ENCODE measurements at places on chromosomes 7 and 10. TPM values are rescaled to one million over a fixed set of nuclear protein-coding genes. Genes with fewer than 3 reads are reported as not detected.
A peak's percentile ranks its signal among the peaks of the same experiment; 100 is the strongest.

DNA sequence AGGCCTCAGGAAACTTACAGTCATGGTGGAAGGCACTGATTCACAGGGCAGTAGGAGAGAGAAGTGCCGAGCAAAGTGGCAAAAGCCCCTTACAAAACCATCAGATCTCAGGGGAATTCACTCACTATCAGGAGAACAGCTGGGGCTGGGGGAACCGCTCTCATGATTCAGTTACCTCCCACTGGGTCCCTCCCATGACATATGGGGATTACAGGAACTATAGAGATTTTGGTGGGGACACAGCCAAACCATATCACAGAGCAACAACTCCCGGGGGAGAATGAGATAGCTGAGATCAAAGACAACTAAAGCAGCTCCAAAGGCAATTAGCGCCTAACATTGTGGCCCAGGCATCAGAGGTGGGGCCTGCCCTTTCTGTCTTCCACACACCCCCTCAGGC is 85.4 kb upstream of the VOPP1 start:
- H3K4me1 ChIP-seq, result no peaks in the 10 kb centered on the region
- H3K36me3 ChIP-seq, result no peaks in the 10 kb centered on the region
- H3K27ac ChIP-seq, result no peak overlapping the region
- DNase-seq, result no peak

- no peaks in the 10 kb centered on the region for H3K4me1 ChIP-seq
- H3K27ac ChIP-seq, result no peak overlapping the region
- H3K4me3 ChIP-seq, result no peak overlapping the region
- H3K36me3 ChIP-seq, result no peaks in the 10 kb centered on the region
Measured at GRCh38 chr10:128812000-128812399, 655.0 kb upstream of the MGMT start.

DNA sequence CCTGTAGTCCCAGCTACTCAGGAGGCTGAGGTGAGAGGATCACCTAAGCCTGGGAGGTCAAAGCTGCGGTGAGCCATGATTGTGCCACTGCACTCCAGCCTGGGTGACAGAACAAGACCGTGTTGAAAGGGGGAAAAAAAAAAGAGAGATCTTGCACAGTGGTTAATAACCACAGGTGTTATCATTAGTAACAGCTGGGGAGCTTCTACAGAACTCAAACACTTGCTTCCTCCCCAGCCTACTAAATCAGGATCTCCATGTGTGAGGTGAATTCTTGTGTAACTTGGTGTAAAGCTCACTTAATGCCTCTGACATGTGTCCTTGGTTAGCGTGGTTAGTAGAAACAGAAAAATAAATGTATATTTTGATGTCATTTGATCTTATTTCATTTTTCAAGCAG is 43.9 kb upstream of the BMS1 start:
- no peaks in the 10 kb centered on the region for H3K4me1 ChIP-seq
- DNase-seq, result no peak
- no peak overlapping the region for H3K4me3 ChIP-seq
- no peaks in the 10 kb centered on the region for H3K27me3 ChIP-seq
- no peaks in the 10 kb centered on the region for H3K36me3 ChIP-seq

GRCh38 chr10:87661861-87662785 is 2.4 kb downstream of the PAPSS2 start:
- H3K27ac ChIP-seq, result no peak overlapping the region
- no peak for DNase-seq
- H3K4me3 ChIP-seq, result no peak overlapping the region
- H3K4me1 ChIP-seq, result no peaks in the 10 kb centered on the region

- DNase-seq, result no peak
- no peaks in the 10 kb centered on the region for H3K27me3 ChIP-seq
Measured at GRCh38 chr7:47419471-47419870, 162.4 kb downstream of the TNS3 start.

PROSER2 gene
- 8.0 TPM for total RNA-seq

DNA sequence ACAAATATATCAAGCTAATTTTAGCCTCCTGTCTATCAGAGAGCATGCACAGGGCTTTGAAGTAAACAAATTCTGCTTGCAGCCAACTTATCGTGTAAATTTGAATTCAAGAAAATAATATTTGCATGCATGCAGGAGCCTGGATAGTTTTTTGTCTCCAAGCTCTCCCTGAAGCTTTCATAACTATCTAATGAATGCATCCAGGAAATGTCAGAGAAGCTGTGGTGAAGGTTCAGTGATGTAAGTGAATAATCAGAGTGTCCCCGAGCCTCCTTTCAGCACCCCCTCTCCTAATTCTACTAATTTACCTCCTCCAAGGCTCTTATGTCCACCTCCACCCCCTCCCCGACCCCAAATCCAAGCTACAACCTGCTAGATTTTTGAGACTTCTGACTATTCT is 172.0 kb upstream of the ZNF32 start:
- no peak overlapping the region for H3K27ac ChIP-seq
- no peaks in the 10 kb centered on the region for H3K27me3 ChIP-seq

DNA sequence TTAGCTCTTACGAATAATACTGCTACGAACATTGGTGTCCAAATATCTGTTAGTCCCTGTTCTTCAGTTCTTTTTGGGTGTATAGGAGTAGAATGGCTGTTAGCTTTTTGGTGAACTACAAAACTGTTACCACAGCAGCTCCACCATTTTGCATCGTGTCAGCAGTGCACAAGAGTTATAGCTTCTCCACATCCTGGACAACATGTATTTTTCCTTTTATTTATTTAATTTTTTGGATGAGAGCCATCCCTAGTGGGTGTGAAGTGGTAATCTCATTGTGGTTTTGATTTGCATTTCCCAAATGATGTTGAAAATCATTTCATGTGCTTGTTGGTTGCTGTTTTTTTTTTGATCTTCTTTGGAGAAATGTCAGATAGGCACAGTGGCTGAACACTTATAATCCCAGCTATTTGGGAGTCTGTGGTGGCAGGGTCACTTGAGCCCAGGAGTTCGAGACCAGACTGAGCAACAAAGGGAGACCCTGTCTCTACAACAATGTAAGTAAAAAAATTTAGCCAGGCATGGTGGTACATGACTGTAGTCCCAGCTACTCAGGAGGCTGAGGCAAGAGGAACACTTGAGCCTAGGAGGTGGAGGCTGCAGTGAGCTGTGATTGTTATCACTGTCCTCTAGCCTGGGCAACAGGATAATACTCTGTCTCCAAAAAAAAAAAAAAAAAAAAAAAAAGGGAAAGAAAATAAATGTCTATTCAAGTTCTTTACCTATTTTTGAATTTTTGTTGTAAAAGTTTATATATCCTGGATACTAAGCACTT is 31.7 kb downstream of the TRIM24 start:
- no peaks in the 10 kb centered on the region for H3K36me3 ChIP-seq
- H3K27ac ChIP-seq, result no peak overlapping the region
- H3K4me1 ChIP-seq, result no peaks in the 10 kb centered on the region
- no peak for DNase-seq
- H3K27me3 ChIP-seq, result no peaks in the 10 kb centered on the region
- H3K4me3 ChIP-seq, result no peak overlapping the region

- H3K27ac ChIP-seq, result no peak overlapping the region
- DNase-seq, result no peak
- H3K36me3 ChIP-seq, result peaks cover 3% of the 10 kb centered on the region
- no peaks in the 10 kb centered on the region for H3K4me1 ChIP-seq
- no peaks in the 10 kb centered on the region for H3K27me3 ChIP-seq
Measured at GRCh38 chr10:63611078-63611477, 89.9 kb downstream of the REEP3 start.

PTF1A gene
- not detected for total RNA-seq

- H3K36me3 ChIP-seq, result no peaks in the 10 kb centered on the region
- H3K27me3 ChIP-seq, result no peaks in the 10 kb centered on the region
- DNase-seq, result peak; percentile 50
- no peak overlapping the region for H3K27ac ChIP-seq
Measured at GRCh38 chr10:71033396-71033980, 145.1 kb upstream of the PCBD1 start.

DNA sequence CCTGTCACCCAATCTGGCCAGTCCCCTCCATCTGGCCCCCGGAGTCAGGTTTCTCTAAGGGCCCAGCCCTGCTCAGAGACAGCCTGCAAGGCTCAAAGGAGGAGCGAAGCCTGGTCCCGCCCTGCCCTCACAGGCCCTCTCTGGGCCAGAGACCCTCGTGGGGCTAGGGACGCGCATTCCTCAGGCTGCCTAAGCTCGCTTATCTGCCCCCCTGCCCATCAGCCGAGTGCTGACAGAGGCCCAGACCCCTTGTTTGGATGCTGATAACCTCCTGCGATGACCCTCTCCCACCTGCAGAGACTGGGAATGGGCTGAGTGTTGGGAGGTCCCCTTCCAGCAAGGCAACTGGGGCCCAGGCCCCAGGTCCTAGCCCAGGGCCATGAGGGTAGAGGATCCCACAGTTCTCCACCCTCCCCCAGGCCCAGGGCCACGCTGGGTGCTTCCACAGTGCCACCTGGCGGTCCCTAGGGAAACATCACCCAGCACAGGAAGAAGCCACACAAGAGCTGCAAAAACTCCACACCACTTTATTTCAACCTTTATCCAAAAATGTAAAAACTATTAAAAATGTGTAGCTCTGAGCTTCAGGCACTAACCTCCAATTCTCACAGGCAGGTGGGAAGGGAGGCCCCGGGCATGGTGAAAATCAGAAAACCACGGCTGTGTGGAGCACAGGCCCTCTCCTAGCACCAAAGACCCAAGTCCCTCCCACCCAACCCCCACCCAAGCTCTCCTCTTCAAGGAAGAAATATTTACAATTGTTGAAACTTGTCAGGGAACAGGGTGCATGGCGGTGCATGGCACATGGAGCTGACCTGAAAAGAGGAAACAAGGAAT is 2.2 kb downstream of the NPM3 start:
- no peak overlapping the region for H3K27ac ChIP-seq
- H3K27me3 ChIP-seq, result no peaks in the 10 kb centered on the region
- peak; percentile 69 for DNase-seq
- H3K4me1 ChIP-seq, result no peaks in the 10 kb centered on the region

HOXA9 gene
- 1.6 TPM for total RNA-seq

- H3K27ac ChIP-seq, result peak overlapping the region; percentile 28
- H3K36me3 ChIP-seq, result no peaks in the 10 kb centered on the region
- H3K27me3 ChIP-seq, result no peaks in the 10 kb centered on the region
- DNase-seq, result peak; percentile 89
Measured at GRCh38 chr7:99379043-99379577, 4.6 kb downstream of the ARPC1B start.

DNA sequence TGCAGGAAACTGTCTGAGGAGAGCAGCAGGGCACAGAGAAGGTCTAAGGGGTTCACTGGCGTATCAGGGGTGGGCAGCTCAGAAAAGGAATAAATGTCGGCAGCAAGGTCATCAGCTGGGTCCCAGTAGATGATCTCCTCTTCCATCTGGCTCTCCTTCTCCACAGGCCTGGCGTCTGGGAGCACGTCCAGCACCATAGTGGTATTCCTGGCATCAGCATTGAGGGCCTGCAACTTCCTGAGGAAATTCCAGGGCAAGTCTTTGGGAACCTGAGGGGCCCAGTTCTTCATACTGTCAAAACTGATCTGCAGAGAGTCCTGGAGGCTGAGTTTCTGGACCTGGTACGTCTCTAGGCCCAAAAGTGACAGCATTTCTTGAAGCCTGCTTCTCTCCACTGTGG is 9.6 kb upstream of the MRPS24 start:
- H3K4me1 ChIP-seq, result peaks cover 3% of the 10 kb centered on the region
- peak; percentile 70 for DNase-seq
- H3K36me3 ChIP-seq, result peaks cover 2% of the 10 kb centered on the region
- H3K27me3 ChIP-seq, result no peaks in the 10 kb centered on the region

DRGX gene
- not detected for total RNA-seq

DNA sequence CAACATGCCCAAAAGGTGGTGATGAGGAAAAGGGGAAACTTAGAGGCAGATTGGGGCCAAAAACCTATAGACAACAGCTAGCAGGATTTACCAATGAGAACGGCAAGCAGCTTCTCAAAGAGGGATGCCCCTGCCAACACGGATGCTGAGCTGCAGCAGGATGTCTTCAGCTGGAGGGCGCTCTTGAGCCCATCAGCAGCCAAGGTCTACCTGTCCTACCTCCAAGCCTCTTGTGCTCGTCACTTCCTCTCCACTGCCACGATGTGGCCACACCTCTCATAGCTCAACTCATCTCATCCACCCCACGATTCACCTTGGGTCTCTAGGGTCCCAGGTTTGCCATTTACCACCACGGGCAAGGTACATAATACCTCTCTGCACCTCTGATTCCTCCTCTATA is 36.5 kb downstream of the DLG5 start:
- no peak for DNase-seq
- no peak overlapping the region for H3K4me3 ChIP-seq
- H3K4me1 ChIP-seq, result no peaks in the 10 kb centered on the region
- H3K27ac ChIP-seq, result no peak overlapping the region
- no peaks in the 10 kb centered on the region for H3K36me3 ChIP-seq

AGMO gene
- total RNA-seq, result 3.4 TPM

- H3K27ac ChIP-seq, result no peak overlapping the region
- DNase-seq, result no peak
- no peaks in the 10 kb centered on the region for H3K4me1 ChIP-seq
- H3K27me3 ChIP-seq, result no peaks in the 10 kb centered on the region
- peak overlapping the region; percentile 61 for H3K4me3 ChIP-seq
Measured at GRCh38 chr7:130441408-130441869, 623 bp upstream of the CEP41 start.

DNA sequence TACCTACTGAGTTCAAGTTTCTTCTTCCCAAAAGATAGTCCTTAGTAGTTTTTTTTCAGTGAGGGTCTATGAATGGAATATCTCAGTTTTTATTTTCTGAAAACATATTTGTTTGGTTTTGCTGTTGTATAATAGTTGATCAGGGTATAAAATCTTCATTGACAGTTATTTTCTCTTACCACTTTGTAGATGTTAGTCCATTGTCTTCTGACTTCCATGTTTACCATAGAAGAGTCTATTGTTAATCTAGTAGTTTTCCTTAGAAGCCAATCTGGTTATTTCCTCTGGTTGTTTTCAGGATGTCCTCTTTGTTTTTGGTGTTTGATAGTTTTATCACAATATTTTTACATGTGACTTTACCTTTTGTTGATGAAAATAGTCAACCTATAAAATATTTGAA is 5.5 kb upstream of the ZNF777 start:
- H3K27me3 ChIP-seq, result no peaks in the 10 kb centered on the region
- no peak overlapping the region for H3K4me3 ChIP-seq
- no peaks in the 10 kb centered on the region for H3K36me3 ChIP-seq
- DNase-seq, result no peak

DNA sequence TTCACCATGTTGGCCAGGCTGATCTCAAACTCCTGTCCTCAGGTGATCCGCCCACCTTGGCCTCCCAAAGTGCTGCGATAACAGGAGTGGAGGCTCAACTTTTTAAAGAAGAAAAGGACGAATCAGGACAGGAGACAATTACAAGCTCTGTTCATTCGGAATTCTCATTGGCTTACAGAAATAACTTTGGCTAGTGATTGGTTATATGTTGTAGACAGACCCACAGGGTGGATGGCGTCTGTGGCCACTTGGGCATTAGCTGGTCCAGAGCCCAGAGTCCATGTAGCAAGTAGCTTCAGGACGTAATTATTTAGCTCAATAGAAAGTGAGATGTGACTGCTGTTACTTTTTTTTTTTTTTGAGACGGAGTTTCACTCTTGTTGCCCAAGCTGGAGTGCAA is 160.5 kb upstream of the TNRC18 start:
- H3K36me3 ChIP-seq, result no peaks in the 10 kb centered on the region
- no peak overlapping the region for H3K4me3 ChIP-seq
- H3K27me3 ChIP-seq, result no peaks in the 10 kb centered on the region
- no peaks in the 10 kb centered on the region for H3K4me1 ChIP-seq
- H3K27ac ChIP-seq, result no peak overlapping the region

GRCh38 chr10:88538048-88538447 is 45.1 kb downstream of the RNLS start:
- no peaks in the 10 kb centered on the region for H3K27me3 ChIP-seq
- H3K36me3 ChIP-seq, result no peaks in the 10 kb centered on the region

NOBOX gene
- not detected for total RNA-seq

GRCh38 chr10:23314835-23315239 is 29.8 kb downstream of the C10orf67 start:
- no peaks in the 10 kb centered on the region for H3K27me3 ChIP-seq
- DNase-seq, result no peak
- H3K4me3 ChIP-seq, result no peak overlapping the region
- H3K36me3 ChIP-seq, result no peaks in the 10 kb centered on the region
- H3K27ac ChIP-seq, result no peak overlapping the region
